Activated CD8-positive, alpha-beta memory T cell treated with anti-CD3 and anti-CD28 coated beads, Interleukin-2, amount 10 ng/mL, durations not matched to agents 7 days and 5 days (primary cell): ENCODE measurements at places on chromosomes 16 and 17. TPM values are rescaled to one million over a fixed set of nuclear protein-coding genes. Genes with fewer than 3 reads are reported as not detected.

The NPIPB8 gene
- total RNA-seq, result 1.0 TPM

The CCL8 gene
- total RNA-seq, result not detected

The ANKRD40CL gene
- total RNA-seq, result not detected

The CCL7 gene
- total RNA-seq, result not detected

The SLC35G6 gene
- not detected for total RNA-seq

The CALB2 gene
- total RNA-seq, result not detected

GRCh38 chr16:12291989-12292759, 315.6 kb downstream of the SNX29 start:
- no peak for DNase-seq

- DNase-seq, result no peak
These were observed 14.4 kb downstream of the NTAN1 start for GRCh38 chr16:15041271-15042004.

- peak; percentile 74 for DNase-seq
These were observed at the start of gene EME2 for GRCh38 chr16:1772362-1772907. Gene EME2 (plus strand): TSS chr16:1772810. CDS start chr16:1773228, 418 bp downstream.

- DNase-seq, result no peak
These were observed 278.7 kb downstream of the FTO start for GRCh38 chr16:53982631-53983042.

DNA sequence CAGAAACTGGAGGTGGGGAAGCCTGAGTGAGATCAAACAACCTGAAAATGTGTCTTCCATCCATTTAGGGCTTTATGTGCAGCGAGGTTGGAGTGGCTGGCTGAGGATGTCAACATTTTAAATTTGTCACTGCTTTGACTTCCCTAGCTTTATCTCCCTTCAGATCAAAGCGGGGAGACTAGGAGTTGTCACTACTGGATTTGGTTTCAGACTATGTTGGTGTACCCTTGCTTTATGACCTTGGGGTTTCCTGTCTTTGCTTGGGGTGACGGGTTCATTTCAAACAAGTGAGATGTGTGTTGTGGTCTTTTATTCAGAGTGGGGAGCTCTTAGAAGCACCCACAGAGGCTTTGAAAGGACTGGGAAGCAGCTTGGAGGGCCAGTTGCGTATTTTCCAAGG, 25.6 kb downstream of the MSI2 start:
- DNase-seq, result peak; percentile 49

DNA sequence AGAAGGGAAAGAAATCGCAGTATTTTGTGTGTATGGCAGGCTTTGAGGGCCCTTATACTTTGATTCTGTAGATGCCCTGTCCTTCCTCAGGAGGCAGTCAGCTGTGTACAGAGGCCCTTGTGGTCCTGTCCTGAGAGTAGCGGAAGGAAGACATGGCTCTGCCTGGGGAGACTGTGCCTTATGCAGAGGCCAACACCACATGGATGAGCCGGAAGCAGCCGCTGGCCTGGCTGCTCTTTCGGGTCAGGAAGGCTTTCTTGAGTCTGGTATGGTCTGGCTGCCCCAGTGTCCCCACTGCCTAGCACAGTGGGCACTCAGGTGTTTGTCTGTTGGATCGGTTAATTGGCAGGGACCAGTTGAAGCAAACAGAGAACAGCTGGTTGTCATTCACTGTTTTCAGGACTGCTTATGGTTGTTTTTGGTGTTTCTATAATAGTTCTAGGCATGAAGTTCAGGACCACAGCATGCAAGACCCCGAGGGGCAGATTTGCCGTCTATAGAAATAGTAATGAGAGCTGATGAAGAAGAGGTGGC, 12.4 kb downstream of the USP10 start:
- no peak for DNase-seq

GRCh38 chr17:73719588-73720071, 75.4 kb upstream of the SDK2 start:
- DNase-seq, result no peak

- DNase-seq, result no peak
These were observed 5.2 kb upstream of the SYNRG start for GRCh38 chr17:37614391-37614790.

GRCh38 chr17:17890773-17891759, 54.3 kb upstream of the SREBF1 start:
- peak; percentile 71 for DNase-seq

- DNase-seq, result no peak
These were observed 167.4 kb downstream of the BCAS3 start for GRCh38 chr17:60845012-60845411.

- DNase-seq, result no peak
These were observed 473.9 kb downstream of the PMP22 start for GRCh38 chr17:14791221-14791620.

DNA sequence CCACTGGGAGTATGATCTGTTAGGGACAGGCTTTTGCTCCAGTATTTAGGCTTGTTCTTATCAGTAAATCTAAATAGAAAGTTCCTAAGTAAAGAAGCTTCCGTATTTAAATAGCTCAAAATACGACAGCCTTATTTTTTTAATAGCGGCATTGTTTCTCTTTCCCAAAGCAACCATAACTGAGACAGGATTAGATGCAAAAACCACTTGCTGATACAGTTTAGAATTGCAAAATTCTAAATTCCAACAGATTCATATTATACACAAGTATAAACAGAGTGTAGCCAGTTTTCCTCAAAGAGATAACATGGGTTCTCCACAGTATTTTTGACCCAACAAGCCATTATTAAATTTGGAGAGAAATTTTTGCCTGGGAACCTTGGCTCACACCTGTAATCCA, 276.7 kb downstream of the FTO start:
- DNase-seq, result no peak

DNA sequence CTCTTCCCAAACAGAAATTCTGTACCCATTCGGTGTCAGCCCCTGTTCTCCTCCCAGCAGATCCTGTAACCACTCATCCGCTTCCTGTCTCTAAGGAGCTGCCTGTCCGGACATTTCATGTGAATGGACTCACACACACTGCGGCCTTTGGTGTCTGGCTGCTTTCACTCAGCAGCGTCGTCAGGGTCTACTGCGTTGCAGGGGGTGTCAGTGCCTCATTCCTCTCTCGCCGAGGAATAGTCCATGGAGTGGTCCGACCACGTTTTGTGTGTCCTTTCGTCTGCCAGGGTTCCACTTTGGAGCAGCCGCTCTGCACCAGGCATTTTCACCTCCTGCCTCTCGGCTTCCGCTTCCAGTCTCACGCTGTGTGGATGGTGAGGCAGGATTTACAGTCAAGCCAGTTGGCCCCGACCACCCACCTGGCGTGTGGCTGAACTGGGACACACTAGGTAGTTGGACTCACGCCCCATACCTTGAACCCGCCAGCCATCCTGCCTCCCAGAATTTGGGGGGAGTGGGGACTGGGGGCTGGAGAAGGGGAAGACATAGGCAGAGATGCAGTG, 188.2 kb upstream of the CIBAR2 start:
- DNase-seq, result no peak

GRCh38 chr16:49717689-49718088, 138.2 kb downstream of the ZNF423 start:
- DNase-seq, result no peak

DNA sequence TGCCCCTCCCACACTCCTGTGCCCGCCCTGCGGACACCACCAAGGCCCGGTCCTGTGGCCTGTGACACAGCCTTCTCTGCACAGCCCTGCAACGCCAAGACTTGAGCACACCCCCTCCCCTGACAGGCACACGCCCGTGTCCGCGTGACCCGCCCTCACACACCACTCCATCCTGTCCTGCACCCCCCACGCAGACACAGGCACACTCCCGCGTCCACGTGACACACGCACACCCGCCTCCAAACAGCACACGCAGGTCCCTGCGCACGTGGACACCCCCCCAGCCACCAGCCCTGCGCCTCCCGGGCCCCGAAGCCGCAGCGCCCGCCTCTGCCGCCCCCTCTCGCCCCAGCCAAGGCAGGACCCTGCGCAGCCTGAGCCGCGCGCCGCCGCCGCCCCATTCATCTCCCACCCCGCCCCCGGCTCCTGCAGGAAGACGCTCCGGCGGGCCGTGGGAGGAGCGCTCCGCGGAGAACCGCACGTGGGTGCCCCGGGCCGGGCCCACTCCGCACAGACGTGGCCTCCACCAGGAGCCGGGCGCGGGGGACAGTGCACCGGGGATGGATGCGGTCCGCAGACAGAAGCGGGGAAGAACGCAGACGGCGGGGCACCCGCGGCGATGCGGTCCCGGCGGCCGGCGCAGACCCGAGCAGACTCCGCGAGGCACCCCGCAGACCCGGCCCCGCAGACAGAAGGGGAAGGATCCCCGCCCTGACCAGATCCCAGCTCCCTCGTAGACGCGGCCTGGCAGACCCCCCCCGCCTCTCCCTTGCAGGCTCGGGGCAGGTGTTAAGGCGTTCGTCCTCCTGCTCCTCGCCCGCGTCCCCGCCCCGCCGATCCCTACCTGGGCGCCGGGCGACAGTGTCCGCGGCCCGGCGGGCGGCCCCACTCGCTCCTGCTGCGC, 506 bp downstream of the CAMKK1 start:
- peak; percentile 81 for DNase-seq
